ENCODE measurements at places on chromosomes 5 and 9. TPM values are rescaled to one million over a fixed set of nuclear protein-coding genes. Genes with fewer than 3 reads are reported as not detected.

DNA sequence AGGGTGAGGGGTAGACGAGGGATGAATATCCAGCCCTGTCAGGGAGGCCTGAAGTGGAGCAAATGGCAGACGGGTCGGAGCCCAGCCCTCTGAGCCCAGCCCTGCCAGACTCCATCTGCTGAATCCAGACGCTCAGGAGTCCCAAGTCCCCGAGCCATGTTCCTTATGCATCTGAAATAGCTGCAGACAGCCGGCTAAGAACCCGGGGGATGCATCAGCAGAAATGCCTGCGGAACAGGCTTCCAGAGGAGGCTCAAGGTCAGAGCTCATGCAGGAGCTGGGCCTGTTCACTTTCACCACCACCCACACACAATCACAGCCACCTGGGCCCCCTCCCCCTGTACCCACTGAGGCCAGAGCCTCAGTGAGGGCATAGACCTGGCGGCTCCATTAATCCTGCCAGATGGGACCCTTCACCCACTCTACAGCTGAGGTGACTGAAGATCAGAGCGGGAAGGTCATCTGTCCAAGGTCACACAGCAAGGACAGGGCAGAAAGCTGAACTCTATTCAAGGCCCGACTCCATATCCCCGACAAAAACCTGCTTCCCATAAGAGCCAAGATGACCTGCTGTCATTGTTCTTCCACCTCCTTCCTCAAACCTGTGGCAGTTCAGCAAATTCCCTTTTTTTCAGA is 24.4 kb upstream of the AKNA start:
- no peak overlapping the region for H3K4me3 ChIP-seq
- H3K27ac ChIP-seq = no peak overlapping the region
- DNase-seq = no peak
- H3K36me3 ChIP-seq = no peaks in the 10 kb centered on the region
- no peaks in the 10 kb centered on the region for H3K4me1 ChIP-seq

DNA sequence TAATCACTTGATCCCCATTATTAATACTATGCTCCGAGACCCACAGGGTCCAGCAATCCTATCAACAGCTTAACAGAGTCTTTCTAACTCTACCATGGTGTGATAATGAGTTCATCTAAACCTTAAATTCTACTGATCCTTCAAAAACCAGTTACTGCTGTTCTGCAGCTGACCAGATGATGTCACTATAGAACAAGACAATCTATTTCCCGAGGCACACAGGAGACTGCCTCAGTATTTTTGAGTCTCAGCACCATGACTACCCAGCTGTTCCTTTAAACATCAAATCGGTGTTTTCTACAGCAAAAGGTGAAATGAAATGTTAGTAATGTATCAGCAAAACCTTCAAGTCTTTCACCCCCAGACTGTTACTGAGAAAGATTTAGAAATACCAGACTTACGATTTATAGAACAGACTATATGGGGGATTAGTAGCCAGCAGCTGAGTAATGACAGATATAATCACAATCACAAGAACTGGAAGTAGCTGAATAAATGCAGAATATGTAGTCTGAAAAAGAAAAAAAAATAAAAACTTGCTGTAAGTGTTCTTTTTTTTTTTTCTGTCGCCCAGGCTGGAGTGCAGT is 16.9 kb downstream of the DNAJC18 start:
- peak overlapping the region; percentile 83 for H3K27ac ChIP-seq
- H3K4me3 ChIP-seq = no peak overlapping the region
- H3K27me3 ChIP-seq = no peaks in the 10 kb centered on the region
- peaks cover 10% of the 10 kb centered on the region for H3K4me1 ChIP-seq

DNA sequence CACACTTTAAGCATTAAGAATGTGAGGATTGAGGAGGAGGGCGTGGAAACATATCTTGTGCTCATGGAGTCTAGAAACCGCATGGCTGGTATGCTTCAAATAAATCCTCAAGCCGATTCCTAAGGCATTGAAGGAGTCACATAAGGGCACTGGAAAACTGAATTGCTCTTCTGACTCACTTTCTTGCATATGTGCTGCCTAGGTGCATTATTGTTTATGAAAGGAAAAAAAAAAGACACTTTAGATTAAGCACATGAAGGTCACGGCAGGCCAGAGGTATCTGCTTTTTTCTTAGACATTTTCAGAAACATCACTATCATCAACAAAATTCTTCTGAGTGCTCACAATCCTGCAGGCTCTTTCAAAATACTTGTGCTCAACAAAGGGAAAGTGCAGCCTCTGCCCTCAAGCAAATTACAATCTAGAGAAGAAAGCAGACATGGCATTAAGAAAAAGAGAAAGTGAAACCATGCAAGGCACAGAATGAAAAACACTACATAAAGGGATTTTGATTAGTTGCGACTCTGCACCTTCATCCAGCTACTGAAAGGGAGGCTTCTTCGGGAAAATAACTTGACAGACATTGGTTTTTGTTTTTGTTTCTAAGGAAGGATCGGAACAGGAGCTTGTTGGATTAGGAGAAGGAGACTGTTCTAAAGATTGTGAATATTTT is 2117.6 kb downstream of the MAT2B start:
- no peak for DNase-seq
- no peak overlapping the region for H3K4me3 ChIP-seq
- no peaks in the 10 kb centered on the region for H3K27me3 ChIP-seq
- H3K4me1 ChIP-seq = no peaks in the 10 kb centered on the region

DNA sequence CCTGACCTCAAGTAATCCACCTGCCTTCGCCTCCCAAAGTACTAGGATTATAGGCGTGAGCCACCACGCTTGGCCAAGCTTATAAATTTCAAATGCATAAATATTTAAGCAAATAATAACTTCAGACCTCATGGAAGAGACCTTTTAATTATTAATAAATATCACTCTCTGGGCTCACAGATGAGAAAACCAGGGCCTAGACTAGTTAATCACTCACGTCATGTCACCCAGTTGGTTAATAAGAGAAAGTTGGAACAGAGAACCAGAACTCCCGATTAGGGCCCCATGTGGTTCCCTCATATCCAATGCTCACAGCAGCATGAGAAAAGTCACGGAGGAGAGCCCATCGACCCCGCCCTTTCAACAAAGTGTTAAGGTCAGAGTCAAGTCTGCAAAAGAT is 79.3 kb downstream of the EPB41L4A start:
- no peak for DNase-seq
- no peaks in the 10 kb centered on the region for H3K4me1 ChIP-seq
- no peaks in the 10 kb centered on the region for H3K27me3 ChIP-seq
- H3K36me3 ChIP-seq = no peaks in the 10 kb centered on the region
- no peak overlapping the region for H3K4me3 ChIP-seq
- H3K27ac ChIP-seq = no peak overlapping the region

DNA sequence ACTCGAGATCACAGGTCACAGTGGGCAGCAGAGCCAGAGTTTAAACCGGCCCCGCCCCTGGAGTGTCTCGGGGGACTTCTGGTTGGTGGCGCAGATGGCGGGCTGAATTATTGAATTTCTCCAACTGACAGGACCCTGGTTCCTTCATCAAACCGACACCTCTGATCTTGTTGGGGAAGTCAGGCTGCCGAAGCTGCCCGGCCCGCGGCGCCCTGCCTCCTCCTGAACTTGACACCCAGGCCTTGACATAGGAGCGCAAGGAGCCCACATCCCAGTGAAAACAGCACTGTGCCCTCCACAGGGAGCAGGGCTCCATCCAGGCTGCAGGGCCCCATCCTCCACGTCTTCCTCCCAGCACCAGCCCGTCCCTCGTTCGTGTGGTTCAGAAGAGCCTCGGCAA is 105.2 kb downstream of the OLFM1 start:
- no peaks in the 10 kb centered on the region for H3K4me1 ChIP-seq
- no peak for DNase-seq
- no peak overlapping the region for H3K27ac ChIP-seq

DNA sequence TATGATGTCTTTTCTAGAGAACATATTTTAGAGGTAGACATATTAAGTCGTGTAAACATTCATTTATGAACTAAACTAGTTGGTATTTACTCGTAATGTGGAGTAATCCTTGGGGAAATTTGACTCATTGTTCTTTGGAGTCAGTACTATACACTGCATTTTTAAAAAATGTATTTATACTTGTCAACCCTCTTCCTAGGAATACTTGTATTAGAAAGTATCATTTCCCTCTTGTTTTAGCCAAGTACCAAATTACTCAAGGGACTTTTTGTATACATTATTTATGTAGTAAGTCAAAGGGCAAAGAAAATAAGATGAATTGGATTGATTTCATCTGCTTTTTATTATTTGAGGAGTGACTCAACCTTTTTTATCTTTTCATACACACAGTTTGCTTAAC is 248.1 kb upstream of the IZUMO3 start:
- H3K36me3 ChIP-seq = no peaks in the 10 kb centered on the region
- H3K4me1 ChIP-seq = no peaks in the 10 kb centered on the region
- no peak for DNase-seq
- no peak overlapping the region for H3K4me3 ChIP-seq

GRCh38 chr5:39361306-39361705 is 3.0 kb downstream of the C9 start:
- no peaks in the 10 kb centered on the region for H3K36me3 ChIP-seq
- H3K4me3 ChIP-seq = no peak overlapping the region
- peaks cover 7% of the 10 kb centered on the region for H3K4me1 ChIP-seq
- H3K27me3 ChIP-seq = no peaks in the 10 kb centered on the region

DNA sequence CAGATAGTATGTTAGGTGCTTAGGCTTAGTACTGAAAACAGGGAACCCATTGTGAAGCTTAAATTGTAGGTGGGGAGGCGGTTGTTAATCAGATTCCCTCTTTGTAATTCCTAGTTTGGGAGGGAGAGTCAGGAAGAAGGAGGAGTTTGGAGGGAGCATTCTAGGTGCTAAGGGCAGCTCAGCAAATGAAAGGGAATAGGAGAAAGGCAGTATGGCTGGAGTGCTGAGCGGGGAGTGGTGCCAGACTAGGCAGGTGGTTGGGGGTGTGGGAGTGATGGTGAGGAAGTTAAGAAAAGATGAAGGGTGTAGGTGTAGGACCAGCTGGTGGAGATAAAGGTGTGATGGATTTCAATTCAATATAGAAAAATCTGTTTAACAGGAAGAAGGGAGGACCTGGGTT is 11.1 kb upstream of the GARNL3 start:
- H3K36me3 ChIP-seq = no peaks in the 10 kb centered on the region
- no peak overlapping the region for H3K27ac ChIP-seq
- H3K4me1 ChIP-seq = no peaks in the 10 kb centered on the region
- no peak for DNase-seq
- no peak overlapping the region for H3K4me3 ChIP-seq

DNA sequence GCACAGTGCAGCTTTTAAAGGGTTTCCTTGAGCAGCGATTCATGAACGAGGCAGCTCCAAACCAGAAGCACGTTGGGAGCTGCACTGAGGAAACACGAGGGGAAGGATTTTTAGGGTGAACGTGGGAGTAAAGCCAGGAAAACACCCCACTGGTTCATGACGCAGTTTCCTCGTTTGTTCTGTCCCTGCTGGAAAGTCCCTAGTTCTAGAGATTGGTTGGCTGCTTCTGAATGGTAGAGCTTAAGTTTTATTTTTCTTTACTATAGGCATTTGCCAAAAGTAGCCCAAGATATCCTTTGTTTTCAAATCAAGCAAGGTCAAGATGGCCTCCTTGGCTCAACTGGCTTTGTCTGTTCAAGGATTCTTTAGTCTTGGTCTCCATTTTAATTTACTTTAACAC is 116.5 kb upstream of the CACNA1B start:
- H3K27ac ChIP-seq = peak overlapping the region; percentile 82
- peaks cover 64% of the 10 kb centered on the region for H3K4me1 ChIP-seq
- H3K27me3 ChIP-seq = no peaks in the 10 kb centered on the region
- no peak overlapping the region for H3K4me3 ChIP-seq

Gene NR2F1-AS1
- not detected for total RNA-seq

Gene CDKN2A
- total RNA-seq = 3.9 TPM

Measured in activated CD4-positive, alpha-beta memory T cell treated with anti-CD3 and anti-CD28 coated beads for 36 hours (primary cell).